ENCODE measurements at places on chromosomes 12 and 14.
A peak's percentile ranks its signal among the peaks of the same experiment; 100 is the strongest.

- no peak for DNase-seq
These were observed 60.0 kb downstream of the TTC6 start for GRCh38 chr14:37655418-37655817.

DNA sequence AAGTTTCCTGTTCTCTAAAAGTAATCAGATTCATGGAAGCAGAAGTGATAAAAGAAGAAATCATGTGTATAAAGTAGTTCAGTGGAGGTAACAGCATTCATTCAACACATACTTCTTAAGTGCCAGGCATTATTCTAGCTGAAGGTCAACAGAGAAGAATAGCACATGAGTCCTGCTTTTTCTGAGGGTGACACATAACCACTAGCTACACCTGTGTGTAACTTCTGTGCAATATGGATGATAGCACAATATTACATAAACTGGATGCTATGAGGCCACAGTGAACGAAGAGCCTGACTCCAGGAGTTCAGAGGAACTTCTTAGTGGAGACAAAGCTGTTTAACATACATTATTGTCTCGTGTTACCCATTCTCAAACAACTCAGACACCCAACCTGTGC is 114.3 kb upstream of the PCED1B start:
- no peak for DNase-seq

DNA sequence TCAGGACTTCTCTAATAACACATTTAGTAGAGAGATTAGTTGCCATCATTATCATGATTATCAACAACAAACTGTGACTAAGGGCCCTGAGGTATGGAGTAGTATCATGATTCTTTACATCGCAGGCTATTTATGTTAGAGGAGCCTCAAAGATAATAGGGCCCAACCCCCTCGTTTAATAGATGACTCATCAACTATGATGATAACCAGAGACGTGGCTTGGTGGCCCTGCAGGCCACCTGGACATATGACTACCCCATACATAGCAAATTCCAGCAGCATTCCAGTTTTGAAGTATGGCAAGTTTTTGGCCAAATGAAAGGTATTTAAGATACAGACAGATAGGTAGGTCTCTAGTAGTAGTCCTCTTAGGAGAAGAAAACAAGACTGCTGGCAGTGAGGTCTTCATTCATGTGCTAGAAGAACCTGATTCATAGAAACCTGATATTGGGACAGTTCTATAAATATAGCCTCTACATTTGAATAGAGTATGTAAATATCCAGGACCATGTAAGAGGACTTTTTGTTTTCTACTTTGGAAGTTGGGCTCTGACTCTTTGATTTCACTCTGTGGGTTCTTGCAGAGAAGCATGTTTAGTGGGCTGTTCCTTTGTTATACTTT is 5.6 kb downstream of the RIC8B start:
- no peak for DNase-seq

GRCh38 chr12:107429006-107429705 is 256.4 kb upstream of the PWP1 start:
- no peak for DNase-seq

DNA sequence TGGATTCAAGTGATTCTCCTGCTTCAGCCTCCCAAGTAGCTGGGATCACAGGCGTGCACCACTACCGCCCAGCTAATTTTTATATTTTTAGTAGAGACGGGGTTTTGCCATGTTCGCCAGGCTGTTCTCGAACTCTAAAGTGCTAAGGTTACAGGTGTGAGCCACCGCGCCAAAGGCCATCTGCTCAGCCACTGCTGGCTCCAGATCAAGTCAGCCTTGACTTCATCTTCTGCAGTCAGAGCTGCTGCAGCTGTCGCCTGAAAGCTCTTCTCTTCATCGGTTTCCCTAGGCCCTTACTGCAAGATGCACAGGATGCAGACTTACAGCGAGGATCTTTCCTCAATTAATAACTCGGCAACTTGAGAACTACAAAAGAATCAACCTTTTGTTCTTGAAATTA is 66.8 kb downstream of the CLIP1 start:
- DNase-seq, result no peak

GRCh38 chr14:80669426-80669825 is 272.1 kb downstream of the CEP128 start:
- no peak for DNase-seq

GRCh38 chr12:113420996-113421595 is 1.1 kb upstream of the SDSL start:
- no peak for DNase-seq

GRCh38 chr14:78316052-78316451 is 145.9 kb downstream of the NRXN3 start:
- DNase-seq, result no peak

GRCh38 chr14:37889087-37889486 is 293.7 kb downstream of the TTC6 start:
- DNase-seq, result no peak

DNA sequence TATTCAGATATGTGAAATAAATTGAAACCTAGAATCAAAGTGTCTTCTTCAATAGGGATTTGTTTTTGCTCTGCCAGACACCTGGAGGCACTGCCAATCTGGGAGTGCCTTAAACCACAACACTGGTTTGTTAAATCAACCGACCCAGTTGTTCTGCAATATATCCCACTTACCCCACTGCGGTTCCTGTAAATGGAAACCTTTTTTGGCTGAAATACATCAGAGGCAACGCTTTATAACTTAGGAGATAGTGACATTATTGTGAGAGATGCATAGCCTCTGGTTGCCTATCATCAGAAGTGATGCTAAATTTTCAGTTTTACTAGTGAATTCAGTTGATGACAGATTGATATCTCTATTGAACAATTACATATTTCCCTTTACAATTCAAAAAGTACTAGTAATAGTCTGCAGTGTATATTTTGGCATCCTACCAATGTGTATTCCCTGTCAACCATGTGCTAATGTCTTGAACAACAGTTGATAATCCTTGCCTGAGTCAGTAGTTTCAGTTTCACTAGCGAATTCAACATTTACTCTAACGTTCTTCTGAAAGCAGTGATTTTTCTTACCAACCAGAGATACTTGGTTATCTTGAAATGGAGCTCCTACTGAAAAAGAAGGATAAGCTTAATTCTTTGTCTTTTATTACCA is 30.5 kb downstream of the PPP2R5C start:
- DNase-seq, result peak; percentile 54

DNA sequence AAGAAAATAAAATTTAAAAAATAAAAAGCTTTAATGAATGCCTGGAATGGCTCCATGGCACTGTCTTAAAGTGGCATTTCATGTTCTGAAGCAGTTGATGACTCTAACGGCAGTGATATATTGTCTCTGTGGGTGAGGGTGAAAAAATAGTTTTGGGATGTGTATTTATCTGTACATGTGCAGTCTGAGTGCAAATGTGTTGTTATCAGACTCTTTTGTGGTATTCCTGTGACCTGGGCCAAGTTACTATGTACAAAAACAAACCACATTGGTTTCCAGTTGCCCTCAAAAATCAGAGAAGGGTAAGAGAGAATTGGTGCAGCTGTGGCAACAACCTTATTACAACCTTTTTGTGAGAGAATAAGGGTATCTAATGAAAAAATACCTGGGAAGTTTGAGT is 81.7 kb upstream of the CCDC91 start:
- no peak for DNase-seq

DNA sequence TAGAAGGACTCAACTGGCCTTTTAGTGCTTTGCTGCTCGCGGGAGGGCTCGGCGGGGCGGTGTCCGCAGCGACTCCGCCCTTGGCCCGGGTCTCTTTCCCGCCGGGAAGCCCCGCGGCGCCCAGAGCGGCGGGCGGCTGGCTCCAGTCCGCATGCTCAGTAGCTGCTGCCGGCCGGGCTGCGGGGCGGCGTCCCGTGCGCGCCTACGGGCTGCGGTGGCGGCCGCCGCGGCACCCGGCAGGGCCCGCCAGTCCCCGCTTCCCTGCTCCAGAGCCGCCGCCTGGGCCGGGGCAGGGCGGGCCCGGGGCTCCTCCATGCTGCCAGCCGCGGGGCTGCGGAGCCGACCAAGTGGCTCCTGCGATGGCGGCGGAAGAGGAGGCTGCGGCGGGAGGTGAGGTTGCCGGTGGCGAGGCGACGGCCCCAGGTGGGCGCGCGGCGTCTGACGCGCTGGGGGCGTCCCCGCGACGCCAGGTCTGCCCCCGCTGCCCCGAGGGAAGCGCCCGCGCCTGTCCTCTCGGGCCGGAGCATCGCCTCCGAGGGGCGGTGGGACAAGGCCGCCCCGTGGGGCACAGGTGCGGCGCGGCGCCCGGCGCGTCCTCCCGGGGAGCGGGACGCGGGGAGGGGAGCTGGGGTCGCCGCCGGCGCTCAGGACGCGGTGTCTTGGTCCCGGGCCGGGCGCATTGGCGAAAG is at the start of gene BMAL2:
Gene BMAL2 (plus strand): TSS at position 123 of the 689 bp plus-strand sequence. CDS start 237 bp downstream, at position 360.
- DNase-seq, result no peak

DNA sequence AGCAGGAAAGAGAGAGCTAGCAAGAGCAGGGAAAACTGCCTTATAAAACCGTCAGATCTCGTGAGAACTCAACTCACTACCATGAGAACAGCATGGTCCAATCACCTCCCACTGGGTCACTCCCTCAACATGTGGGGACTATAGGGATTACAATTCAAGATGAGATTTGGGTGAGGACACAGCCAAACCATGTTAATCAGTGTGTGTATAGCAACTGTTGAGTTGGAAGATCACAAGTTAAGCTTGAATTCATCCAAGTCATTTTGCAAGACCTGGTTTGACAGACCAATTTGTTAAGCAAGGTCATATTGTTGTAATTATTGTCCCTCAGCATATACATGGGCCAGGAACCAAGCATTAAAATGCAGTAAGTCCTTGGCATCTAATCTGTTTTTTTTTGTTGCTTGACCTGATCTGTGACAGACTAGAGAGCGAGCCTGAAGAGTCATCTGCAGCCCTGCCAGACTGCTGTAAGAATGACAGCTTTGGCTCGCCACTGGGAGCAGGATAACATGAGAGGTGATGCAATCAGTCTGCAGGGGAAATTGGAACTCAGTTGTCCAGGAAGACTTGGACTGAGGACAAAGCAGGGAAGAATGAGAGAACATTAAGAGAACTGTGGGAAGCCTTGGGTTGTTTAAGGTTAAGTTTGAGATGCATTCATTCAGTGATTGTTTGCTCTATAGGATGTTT is 297.6 kb upstream of the SEL1L start:
- DNase-seq, result no peak

DNA sequence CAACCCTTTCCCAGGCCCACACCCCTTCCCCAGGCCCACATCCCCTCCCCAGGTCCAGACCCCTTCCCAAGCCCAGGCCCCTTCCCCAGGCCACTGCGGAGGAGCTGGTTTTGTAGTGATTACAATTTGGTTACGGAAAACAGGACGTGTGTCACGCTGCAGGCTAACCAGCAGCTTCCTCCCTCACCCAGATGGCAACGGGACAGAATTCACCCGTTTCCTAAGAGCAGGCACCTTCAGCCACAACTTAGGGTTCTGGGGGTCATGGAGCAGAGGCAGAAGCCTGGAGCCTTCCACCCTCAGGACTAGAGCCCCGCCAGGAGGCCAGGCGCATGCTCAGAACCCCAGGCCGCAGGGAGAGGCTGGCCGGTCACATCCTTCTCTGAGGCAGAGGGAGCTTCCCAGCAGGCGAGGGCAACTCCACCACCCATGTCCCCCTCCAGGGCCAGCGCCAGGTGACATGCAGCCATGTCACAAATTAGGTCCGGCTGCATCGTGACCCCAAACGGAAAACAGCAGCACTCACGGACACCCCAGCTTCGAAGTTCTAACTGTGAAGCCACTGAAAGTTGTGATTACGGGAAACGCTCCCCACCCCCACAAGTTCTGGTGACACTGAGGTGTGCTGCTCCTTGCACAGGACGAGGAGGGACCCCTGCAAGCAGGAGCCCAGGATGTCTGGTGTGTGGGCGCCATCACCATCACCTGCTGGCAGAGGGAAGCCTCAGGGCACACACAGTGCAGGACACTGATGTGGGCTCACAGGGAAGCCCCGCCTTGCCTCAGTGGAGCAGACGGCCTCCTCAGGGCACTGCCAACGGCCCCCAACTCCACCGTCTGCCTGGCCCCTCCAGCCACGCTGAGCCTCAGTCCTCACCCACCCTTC is 7.7 kb downstream of the BRF1 start:
- no peak for DNase-seq

GRCh38 chr12:108495823-108496579 is 19.1 kb upstream of the FICD start:
- DNase-seq, result no peak

GRCh38 chr14:53519137-53519536 is 366.0 kb upstream of the DDHD1 start:
- DNase-seq, result no peak

GRCh38 chr14:24442240-24443052 is at the start of gene SDR39U1:
TSS of gene SDR39U1 (minus strand) at chr14:24442776. CDS start at chr14:24442769, 7 bp downstream.
- peak; percentile 93 for DNase-seq

GRCh38 chr12:21559855-21560569 is 33.9 kb downstream of the SPX start:
- DNase-seq, result peak; percentile 36

- no peak for DNase-seq
These were observed 85.6 kb downstream of the FOXN3 start for GRCh38 chr14:89331398-89331797.

DNA sequence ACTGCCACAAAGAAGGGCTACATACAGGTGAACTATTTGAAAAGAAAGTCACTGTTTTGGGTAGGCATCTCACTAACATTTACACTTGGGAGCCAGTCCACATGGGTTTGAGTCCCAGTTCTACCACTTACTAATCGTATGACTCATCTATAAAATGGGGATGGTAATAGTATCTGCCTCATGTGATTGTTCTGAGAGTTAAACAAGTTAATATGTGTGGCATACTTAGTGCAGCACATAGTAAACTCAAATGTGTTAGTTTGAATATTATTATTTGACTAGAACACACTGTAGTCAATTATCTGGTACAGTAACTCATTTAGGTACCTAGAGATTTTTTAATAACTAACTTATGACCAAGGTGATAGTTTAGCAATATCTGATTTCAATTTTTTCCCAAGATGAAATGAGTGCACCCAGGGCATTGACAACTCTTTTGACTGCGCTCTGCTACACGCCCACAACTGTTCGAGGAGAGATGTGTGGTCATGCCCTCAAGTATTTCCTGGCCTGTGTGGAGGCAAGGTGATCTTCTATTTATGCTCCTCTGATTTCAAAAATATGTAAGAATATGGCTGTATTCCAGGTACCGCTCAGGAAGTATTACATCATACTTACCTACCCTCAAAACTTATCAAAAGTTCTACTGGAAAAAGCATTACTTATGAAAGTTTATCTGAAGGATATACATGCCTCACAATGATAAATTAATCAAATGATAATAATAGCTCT is 210.6 kb upstream of the EGLN3 start:
- no peak for DNase-seq

DNA sequence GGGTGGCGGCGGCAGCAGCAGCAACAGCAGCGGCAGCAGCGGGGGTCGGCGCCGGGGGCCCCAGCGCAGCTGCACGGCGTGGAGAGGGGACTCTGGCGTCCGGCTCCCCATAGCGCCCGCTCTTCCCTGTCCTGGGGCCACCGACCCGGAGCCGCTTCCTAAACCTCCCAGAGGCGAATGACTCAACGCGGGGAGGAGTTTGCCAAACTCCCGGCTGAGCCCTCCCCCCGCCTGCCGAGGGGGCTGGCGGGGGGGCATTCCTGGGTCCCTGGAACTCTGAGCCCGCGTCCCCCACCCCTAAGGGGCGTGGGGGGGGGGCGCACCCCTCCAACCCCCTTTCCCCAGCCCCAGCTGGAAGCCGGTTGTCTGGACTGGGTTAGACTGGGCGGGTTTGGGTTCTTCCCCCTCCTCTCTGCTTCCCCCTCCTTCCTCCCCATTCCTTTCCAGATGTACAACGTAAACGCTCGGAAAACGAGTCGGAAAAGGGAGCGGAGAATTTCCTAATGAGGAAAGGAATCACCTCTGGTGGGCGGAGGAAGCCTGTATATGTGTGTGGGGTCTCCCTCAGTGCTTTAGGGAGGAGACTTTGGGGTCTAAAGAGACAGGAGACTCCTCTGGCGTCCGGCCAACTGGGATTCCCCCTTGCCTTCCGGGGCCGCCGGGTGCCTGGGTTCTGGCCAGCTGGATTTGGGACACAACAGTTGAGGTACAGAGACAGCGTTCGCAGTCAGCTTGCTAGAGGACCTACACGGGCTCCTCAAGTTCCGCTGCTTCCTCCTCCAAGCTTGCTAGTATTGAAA is at the start of gene ITGA5:
Gene ITGA5 (minus strand): TSS at position 179 of the 800 bp plus-strand sequence. CDS start 68 bp downstream, at position 111.
- DNase-seq, result no peak

Measured in non-pigmented ciliary epithelial cell (primary cell).